ENCODE measurements at places on chromosomes 16 and 17.

GRCh38 chr16:75997606-75998005, 271.3 kb upstream of the CPHXL start:
- DNase-seq = no peak

DNA sequence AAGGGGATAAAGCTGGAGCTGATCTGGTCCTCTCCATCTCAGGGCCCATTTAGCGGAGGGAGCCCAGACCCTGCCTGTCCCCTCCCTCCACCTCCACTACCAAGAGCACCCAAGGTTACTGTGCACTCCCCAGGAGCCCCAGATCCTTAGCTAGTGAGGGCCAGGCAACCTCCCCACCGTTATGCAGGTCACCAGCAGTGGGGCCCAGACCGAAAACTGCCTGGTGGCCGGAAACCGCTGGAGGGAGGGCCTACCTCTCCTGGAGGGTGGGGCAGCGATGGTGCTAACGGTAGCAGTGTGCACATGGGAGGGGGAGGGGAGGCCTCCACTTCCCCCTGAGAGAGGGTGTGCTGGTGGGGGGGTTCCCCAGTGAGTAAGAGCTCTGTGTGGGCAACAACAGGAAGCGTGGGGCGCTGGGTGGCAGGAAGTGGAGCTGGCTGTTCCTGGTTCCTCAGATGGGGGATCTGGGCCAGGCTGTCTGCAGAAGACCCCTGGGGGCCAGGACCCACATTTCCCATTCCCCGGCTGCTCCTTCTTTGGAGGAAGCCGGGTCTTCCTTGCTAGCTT, 4.4 kb downstream of the FMNL1 start:
- DNase-seq = no peak

DNA sequence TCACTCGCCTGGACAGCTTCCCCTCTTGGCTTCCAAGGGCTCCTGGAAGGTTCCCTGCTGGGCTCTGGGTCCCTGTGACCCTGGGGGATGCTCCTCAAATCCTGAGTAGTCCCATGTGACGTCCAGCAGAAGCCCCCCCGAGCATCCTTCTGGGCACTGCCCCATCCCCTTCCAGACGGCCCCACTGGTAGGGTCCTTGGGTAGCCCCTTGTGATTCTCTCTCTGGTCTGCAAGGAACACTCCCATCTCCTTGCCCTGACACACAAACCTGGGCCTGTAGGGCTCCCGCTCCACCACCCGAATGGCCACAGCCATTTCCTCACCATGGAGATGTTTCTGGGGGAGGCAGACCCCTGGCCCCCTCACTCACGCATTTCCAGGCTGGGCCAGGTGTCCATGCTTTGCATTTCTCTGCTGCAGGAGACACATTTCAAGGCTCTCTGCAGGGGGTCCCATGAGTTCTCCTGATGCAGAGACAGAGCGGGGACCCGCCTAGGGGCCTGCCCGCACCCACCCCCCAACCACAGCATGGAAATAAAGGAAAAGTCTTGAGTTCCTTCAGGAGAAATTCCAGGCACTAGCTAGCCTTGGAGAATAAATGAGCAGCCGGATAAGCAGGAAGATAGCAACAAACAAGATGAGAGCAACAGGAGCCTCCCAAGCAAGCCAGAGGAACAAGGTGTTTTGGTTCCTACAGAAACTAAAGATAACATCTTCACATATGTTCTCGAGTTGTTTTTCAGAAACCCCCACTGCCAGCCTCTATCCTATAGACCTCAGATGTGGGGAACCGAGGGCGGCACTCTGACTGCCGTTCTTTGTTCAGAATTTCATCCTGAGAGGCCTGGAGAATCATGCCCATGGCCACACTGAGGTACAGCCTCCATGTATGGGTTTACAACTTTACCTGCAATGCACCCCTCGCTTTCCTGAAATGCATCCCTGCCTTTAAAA, 128.8 kb downstream of the MGAT5B start:
- DNase-seq = no peak

GRCh38 chr17:40321524-40321929, 12.5 kb downstream of the RARA start:
- DNase-seq = no peak

GRCh38 chr16:31455601-31456314, 3.5 kb upstream of the ARMC5 start:
- no peak for DNase-seq

DNA sequence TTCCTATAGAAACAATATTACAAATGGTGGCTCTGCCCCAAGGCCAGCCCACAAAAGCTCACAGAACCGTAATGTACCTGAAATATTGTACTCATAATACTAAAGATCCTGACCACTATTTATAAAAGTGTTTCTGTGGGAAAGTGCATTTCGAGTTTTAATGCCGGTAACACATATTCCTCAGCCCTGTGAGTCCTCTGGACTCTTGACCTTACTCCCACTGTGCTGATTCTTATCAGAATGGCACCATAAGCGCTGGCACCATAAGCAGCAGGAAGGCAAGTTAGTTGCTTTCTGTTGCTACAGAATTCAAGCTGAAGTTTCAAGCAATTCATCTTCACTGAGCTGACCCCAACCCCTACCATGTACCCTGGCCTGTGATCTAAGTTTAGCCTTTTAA, 36.4 kb upstream of the MED13 start:
- no peak for DNase-seq

DNA sequence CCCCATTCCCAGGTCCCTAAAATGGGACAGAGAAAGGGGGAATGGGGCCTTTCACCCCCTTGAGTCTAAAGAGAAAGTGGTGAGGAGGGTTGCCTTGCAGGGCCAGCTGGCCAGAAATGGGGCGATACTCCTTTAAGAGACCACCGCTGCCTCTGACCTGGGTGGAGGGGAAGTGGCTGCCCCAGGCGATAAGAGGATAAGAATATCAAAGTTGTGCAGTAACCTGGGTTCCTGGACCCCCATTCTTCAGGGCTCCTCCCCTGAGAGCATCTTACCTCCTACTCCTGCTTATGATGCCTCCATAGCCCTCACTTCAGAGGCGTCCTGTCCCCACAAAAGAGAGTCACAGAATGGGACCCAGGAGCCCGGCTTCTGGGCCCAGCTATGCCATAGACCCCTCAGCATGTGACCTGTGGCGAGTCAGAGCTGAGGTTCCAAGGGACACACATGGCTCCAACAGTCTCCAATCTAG, 5.2 kb upstream of the TSPOAP1 start:
- DNase-seq = no peak
